D721Med (cell line): ENCODE measurements at places on chromosomes 2 and 18.

DNA sequence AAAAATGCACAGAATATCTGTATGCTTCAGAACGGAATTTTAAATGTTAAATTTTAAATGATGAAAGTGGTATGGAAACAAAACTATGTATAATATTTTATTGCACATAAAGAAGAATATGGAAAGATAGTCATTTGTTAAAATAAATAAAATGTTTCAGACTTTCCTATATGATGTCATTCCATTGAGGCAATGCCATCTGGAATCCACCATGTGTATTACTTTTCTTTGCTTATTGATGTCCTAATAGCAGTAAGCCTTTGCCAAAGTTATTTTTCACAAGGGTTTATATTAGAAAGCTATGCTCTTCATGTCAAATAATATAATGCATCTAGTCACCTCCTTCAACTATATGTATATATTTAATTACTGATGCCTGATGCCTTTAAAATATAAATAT lies 601.6 kb upstream of the PKDCC start:
- no peak for DNase-seq

GRCh38 chr2:26864226-26864625 lies 16.3 kb downstream of the DPYSL5 start:
- DNase-seq = no peak

- DNase-seq = peak; percentile 54
These were observed 81.4 kb upstream of the CABLES1 start for GRCh38 chr18:23053776-23054457.

GRCh38 chr2:121688820-121689219 lies 39.6 kb upstream of the CLASP1 start:
- no peak for DNase-seq

DNA sequence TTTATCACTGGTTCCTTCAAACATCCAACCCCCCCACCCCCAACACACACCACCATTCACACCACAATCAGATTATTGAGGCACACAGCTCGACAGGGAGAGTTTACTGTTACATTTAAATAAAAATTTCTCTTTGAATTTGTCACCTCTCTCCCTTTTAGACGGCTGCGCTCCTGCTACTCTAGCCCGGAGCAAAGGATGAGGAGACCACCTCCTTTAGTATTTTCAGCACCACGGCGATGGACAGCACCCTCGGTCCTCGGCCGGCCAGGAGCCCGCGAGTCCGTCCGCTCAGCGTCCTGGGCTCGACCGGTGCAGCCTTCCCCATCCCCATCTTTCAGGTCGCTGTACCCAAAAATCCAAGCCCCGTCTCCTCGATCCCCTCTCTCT lies 892 bp downstream of the CELF4 start:
- no peak for DNase-seq

GRCh38 chr2:216908300-216908699 lies 48.4 kb upstream of the TNP1 start:
- DNase-seq = no peak

DNA sequence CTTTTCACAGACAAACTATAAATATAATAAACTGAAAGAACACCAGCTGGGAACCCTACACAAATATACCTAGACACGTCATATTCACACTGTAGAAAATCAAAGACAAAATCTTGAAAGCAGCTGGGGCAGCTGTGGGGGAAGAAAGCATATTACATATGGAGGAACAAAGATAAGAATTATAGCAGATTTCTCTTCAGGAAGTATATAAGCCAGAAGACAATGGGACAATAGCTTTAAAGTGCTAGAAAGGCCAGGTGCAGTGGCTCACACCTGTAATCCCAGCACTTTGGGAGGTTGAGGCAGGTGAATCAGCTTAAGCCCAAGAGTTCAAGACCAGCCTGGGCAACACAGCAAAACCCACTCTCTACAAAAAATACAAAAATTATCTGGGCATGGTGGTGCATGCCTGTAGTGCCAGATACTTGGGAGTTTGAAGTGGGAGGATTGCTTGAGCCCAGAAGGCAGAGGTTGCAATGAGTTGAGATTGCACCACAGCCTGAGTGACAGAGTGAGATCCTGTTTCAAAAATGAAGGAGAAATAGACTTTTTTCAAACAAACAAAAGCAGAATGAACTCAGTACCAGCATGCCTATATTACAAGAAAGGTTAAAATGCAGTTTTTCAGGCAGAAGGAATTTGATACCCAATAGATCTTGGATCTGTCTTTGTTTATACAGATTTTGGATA lies 26.8 kb upstream of the ERCC3 start:
- no peak for DNase-seq

- DNase-seq = no peak
These were observed 3.0 kb upstream of the TMEM37 start for GRCh38 chr2:119428488-119429224.

- no peak for DNase-seq
These were observed 541.6 kb downstream of the SLC4A3 start for GRCh38 chr2:220168891-220169546.

- no peak for DNase-seq
These were observed 170.3 kb upstream of the VRK2 start for GRCh38 chr2:57876313-57876712.

DNA sequence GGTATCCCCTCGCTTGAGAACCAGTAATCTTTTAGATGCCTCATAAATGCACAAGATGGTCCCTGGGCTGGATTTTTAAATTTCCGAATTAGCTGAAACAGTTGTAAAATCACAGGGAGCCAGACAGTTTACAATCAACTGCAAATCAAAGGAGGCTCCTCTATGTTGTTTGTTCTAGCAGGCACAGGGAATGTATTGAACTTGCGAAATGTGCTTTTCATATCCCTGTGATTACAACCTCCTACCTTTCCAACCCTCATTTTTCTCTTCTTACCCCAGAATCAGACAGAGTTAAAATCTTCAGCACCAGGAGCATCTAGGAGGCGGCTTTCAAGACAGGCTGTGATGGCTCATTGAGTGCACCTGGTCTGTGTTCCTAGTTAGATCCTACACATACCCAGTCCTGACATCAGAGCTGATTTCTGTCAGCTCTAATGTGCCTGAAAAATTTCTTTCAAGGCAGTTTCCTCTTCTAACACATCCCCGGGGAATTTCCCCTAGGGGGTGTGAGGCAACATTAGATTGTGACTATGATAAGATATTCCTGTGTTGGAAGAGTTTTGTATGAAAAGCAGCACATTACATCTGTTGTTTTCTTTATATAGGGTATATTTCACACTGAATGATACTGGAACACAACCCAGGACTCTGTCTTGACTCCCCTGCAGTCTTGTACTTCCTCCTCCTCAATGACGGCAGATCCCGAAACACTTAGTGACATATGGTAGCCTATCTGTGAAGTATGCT lies 17.9 kb upstream of the CAVIN2 start:
- DNase-seq = no peak

- no peak for DNase-seq
These were observed 36.6 kb downstream of the COPS8 start for GRCh38 chr2:237122214-237122666.

DNA sequence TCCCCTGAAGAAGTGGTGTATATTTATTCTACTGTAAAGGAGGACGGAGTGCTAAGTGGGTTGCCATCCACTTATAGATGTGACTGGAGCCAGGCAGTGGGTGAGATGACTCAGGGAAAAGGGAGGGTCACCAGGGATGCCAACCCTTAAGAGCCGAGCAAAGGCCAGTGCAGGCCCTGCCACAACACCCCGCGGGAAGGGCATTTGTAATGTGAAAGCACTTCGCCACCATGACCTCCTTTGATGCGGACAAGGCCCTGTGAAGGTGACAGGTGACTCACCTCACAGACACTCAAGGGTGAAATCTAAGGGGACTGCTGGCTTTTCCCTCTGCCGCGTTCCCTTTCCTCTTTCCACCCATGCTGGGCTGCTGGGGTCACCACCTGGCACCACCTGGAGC lies 50.2 kb upstream of the MRPL33 start:
- no peak for DNase-seq

- no peak for DNase-seq
These were observed 17.0 kb upstream of the RBMS1 start for GRCh38 chr2:160510617-160511016.

DNA sequence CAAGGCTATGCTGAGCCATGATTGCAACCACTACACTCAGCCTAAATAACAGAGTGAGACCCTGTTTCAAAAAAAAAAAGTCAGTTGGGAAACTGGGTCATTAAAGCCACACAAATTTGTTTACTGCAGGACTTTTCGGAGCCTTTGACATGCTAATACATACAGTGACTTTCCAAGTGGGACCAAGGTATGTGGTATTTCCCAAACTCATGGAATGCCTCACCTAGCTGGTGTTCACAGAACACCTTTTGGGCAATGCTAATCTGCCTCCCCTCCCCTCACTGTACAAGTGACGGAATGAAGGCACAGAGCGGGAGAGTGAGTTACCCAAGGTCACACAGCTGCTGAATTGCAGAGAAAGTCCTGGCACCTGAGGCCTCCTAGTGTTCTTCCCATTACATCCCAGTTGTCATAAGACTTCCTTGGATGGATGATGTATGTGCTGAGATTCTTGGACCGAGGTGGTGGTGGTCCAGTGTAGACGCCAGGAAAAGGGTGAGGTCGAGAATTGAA lies 30.7 kb downstream of the ATOH8 start:
- DNase-seq = no peak

DNA sequence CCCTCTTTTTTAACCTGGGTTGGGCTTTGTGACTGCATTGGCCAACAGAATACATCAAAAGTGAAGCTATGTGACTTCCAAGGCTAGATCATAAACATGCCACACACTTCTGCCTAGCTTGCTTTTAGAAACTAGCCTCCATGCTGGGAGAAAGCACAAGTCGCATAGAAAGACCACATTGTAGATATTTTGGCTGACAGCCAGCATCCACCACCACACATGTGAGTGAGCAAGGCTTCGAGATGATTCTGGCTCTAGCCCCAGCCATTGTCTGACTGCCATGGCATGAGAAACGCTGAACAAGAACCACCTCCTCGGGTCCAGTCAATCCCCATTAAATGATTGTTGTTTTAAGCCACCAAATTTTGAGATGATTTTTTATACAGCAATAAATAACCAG lies 66.8 kb upstream of the STPG4 start:
- no peak for DNase-seq

DNA sequence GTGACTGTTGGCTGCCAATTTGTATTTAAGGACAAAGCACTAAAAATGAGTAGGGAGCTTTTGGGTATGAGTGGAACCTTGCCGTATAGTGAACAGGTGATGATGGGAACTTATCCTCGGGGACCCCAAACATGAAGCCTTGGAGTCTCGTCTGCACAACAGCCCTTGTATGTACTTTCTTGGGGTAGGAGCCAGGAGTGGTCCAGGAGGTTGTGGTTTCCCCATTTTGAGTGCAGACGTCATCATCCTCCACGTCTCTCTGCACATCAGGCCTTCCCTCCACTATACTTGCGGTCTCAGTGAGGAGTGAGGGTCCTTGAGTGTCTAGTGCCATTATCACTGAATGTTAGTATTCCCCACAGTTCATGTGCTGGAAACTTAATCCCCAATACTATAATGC lies 101.5 kb upstream of the HS6ST1 start:
- no peak for DNase-seq

DNA sequence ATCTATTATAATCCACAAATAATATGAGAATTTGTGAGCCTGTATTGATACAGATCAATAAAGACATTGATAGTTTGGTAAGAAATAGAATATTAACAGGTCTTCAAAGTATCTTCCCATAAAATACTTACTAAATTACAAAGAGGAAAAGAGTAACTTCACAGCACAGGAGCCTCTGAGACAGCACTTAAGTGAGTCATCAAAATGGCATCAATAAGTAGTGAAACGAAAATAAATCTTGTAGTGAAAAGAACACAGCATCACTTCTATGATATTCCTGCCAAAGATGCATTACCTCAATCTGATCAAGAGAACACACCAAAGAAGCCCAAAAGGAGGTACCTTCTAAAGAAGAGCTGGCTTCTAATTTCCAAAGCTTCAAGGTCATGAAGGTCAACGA lies 116.4 kb downstream of the CBLN2 start:
- no peak for DNase-seq

- DNase-seq = no peak
These were observed 103.9 kb downstream of the VIT start for GRCh38 chr2:36800381-36800780.

GRCh38 chr18:59659508-59660170 lies 37.6 kb downstream of the CCBE1 start:
- DNase-seq = no peak

GRCh38 chr18:49368876-49369440 lies 91.5 kb downstream of the DYM start:
- no peak for DNase-seq

DNA sequence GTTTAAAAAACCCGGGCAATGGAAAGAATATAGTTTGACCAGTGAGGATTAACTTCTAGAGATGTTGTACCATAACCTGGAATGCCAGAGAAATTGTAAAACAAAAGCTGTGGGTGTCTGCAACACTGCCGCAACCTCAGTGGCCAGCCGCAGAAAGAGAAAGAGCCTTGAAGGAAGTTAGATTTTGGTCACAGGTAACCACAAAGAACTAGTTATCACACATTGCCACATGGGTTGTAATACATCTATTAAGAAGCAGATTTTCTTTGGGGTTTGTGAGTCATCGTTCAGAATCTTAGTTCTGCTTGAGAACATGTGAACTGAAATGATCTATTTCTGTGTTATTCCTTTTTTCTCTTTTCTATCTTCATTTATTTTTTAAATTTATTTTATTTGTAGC lies 222.9 kb upstream of the AGAP1 start:
- DNase-seq = no peak

DNA sequence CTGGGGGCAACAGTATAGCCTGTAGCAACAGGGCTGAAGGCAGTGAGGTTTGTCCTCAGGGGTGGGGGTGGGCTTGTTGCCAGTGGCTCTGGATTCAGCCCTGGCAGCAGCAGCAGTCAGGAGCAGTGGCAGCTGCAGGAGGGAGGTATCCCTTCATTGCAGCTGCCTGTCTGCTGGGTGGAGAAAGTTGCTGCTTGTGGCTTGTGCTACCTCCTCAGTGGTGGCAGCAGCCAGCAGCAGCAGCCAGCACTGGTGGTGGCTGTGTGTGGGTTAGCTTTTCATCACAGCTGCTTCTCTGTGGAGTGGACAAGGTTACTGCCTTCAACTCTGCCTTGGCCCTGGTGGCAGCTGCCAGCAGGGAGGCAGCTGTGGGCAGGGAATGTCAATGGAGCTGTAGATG lies 94.9 kb downstream of the ARL6IP6 start:
- DNase-seq = no peak

GRCh38 chr2:16303273-16303577 lies 362.4 kb downstream of the CYRIA start:
- no peak for DNase-seq

DNA sequence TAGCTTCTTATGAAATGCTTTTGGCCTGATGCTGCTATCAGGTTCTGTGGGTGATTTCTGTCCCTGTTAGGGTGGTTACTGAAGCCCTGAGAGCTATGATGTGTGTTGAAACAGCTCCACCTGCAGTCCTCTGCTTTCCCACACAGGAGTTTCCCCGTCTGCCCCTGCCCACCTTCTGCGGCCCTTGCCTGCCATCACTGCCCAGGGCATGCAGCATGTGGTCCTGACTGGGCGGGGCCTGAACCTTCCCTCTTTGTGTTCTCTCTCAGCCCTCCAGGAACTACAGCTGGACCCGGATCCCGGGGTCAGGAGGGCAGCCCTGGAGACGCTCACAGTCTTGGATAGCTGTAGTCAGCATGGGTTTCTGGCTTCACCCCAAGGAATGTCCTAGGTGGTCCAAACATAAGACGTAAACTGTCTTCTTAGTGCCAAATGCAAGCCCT lies 21.4 kb downstream of the HJURP start:
- peak; percentile 52 for DNase-seq

- DNase-seq = no peak
These were observed 9.1 kb upstream of the AP1S3 start for GRCh38 chr2:223846515-223846914.

- DNase-seq = no peak
These were observed 64.3 kb upstream of the PSMD14 start for GRCh38 chr2:161243905-161244304.
